ENCODE measurements at places on chromosomes 1 and 21. TPM values are rescaled to one million over a fixed set of nuclear protein-coding genes. Genes with fewer than 3 reads are reported as not detected.

The TTC13 gene
- 18.3 TPM for total RNA-seq

DNA sequence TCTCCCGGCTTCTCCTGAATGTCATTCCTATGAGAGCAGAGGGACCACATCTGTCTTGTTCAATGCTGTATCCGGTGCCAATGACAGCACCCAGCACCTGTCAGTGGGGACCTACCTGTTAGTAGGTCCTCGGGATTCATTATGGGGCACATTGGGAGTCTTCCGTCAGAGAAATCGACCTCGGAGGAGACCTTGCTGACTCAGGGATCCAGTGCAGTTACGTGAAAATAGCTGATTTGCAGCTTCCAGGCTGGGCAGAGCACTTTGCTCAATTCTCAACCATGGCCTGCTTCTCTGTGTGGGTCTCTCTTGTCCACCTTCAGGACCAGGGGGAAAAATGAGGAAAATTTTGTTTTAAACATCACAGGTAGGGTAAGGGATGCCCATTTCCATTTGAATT, 130.2 kb downstream of the PRDM2 start:
- H3K4me3 ChIP-seq: no peak overlapping the region
- peaks cover 6% of the 10 kb centered on the region for H3K4me1 ChIP-seq
- no peak overlapping the region for H3K27ac ChIP-seq
- no peaks in the 10 kb centered on the region for H3K36me3 ChIP-seq

The ACKR1 gene
- not detected for total RNA-seq

The PADI3 gene
- not detected for total RNA-seq

DNA sequence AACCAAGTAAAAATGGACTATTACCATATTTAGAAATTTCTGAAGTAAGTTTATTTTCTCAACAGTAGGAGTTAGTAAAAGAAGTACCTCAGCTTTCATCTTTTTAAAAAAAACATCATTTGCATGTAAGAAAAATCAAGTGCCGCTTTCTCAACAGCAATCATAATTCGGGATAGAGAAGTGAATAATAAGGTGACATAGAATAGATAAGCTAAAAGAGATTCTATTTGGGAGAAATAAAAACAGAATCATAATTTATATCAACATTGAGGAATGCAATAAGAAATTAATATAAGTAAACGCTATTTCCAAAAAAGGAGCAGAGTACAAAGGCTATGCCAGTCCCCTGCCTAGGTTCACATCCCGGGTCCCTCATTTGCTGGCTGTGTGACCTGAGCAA, 330.9 kb upstream of the GREM2 start:
- H3K36me3 ChIP-seq: no peaks in the 10 kb centered on the region
- H3K27ac ChIP-seq: no peak overlapping the region
- DNase-seq: no peak
- no peaks in the 10 kb centered on the region for H3K27me3 ChIP-seq
- no peak overlapping the region for H3K4me3 ChIP-seq

The WNT3A gene
- total RNA-seq: not detected

GRCh38 chr1:94000510-94001282, 91.5 kb upstream of the GCLM start:
- no peaks in the 10 kb centered on the region for H3K36me3 ChIP-seq
- H3K4me1 ChIP-seq: no peaks in the 10 kb centered on the region
- DNase-seq: no peak
- H3K27me3 ChIP-seq: peaks cover 16% of the 10 kb centered on the region
- no peak overlapping the region for H3K4me3 ChIP-seq

DNA sequence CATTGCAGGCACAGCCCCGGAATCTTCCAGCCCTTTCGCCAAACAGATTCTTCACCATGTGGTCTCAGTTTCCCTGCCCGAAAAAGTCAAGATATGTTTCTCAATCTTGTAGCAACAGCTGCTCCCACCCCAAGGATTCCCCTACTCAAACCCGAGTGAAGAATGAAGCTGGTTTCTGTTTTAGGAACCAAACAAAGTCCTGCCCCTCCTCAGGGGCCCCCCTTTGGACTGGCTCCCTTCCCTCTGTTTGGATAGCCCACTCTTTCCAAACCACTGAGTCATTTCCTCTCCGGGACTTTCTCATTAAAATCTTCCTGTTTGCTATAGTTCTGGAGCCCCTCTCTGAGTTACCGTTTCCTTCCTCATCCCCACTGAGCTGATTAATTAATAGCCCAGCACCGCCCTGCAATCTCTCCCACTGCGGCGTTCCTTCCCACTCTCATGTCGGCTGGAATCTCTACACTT, 100.9 kb downstream of the TSEN15 start:
- H3K36me3 ChIP-seq: no peaks in the 10 kb centered on the region
- peaks cover 12% of the 10 kb centered on the region for H3K4me1 ChIP-seq
- H3K4me3 ChIP-seq: peak overlapping the region; percentile 20
- H3K27ac ChIP-seq: no peak overlapping the region

DNA sequence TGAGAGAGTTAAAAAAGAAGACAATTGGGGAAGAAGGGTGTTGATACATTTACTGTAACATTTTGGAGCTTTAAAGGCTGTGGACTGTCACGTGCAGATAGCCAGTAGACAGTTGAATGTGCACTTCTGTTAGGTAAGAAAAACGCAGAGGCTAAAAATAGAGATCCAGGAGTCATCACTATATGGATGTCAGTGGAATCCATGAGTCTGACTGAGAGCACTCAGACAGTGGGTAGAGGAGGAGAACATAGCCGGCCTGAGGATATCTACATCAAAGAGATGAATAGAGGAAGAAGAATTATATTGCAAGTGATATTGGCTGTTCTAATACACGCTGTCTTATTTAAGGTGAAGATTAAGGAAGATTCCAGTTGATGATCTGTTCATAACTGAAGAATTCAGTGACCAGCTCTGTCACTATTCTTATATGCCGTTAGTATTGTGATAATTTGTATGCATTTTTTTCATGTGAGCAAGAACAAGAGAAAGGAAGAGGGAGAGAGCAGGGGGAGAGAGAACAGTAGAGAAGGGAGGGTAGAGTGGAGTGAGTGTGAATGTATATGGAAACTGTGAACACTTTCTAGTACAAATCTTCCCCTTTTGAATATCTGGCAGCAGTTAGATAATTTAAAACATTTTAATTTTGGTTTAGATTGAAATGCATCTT, 344.8 kb downstream of the CHRM3 start:
- H3K27me3 ChIP-seq: no peaks in the 10 kb centered on the region
- H3K36me3 ChIP-seq: peaks cover 4% of the 10 kb centered on the region
- H3K27ac ChIP-seq: no peak overlapping the region
- DNase-seq: no peak
- no peaks in the 10 kb centered on the region for H3K4me1 ChIP-seq

- H3K27me3 ChIP-seq: no peaks in the 10 kb centered on the region
- H3K36me3 ChIP-seq: no peaks in the 10 kb centered on the region
- no peak for DNase-seq
Measured at GRCh38 chr1:9125325-9125724, 3.6 kb downstream of the GPR157 start.

DNA sequence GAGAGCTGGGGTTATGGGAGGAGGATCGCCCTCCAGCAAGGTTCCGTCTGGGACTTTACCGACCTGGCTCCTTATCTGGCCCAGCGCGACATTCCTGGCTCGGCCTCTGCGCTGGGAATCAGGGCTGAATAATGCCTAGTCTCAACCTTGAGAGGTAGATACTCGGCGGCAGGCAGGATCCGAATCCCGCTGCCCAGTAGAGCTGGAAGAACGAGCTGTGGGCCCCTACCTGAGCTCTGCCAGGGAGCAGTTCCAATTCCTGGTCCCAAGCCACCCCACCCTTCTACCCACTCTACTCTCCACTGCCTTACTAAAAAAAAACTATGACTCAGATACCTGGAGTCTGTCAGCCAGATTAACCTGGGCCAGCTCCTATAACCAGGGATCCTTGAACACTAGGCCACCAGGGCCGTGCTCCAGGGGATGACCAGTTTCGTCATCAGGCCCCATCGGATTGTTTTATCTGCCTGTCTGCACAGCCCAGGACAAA, 53.6 kb downstream of the RHBG start:
- H3K4me3 ChIP-seq: no peak overlapping the region
- no peaks in the 10 kb centered on the region for H3K36me3 ChIP-seq
- no peak overlapping the region for H3K27ac ChIP-seq
- peaks cover 60% of the 10 kb centered on the region for H3K27me3 ChIP-seq

GRCh38 chr1:15803380-15803779, 4.1 kb downstream of the UQCRHL start:
- no peak overlapping the region for H3K4me3 ChIP-seq
- no peaks in the 10 kb centered on the region for H3K36me3 ChIP-seq
- no peaks in the 10 kb centered on the region for H3K27me3 ChIP-seq
- DNase-seq: peak; percentile 32
- no peak overlapping the region for H3K27ac ChIP-seq
- no peaks in the 10 kb centered on the region for H3K4me1 ChIP-seq

GRCh38 chr21:41170859-41171609, 3.1 kb downstream of the BACE2 start:
- H3K4me3 ChIP-seq: no peak overlapping the region
- H3K4me1 ChIP-seq: peaks cover 7% of the 10 kb centered on the region
- H3K27me3 ChIP-seq: peaks cover 34% of the 10 kb centered on the region
- no peaks in the 10 kb centered on the region for H3K36me3 ChIP-seq
- DNase-seq: no peak
- H3K27ac ChIP-seq: no peak overlapping the region

DNA sequence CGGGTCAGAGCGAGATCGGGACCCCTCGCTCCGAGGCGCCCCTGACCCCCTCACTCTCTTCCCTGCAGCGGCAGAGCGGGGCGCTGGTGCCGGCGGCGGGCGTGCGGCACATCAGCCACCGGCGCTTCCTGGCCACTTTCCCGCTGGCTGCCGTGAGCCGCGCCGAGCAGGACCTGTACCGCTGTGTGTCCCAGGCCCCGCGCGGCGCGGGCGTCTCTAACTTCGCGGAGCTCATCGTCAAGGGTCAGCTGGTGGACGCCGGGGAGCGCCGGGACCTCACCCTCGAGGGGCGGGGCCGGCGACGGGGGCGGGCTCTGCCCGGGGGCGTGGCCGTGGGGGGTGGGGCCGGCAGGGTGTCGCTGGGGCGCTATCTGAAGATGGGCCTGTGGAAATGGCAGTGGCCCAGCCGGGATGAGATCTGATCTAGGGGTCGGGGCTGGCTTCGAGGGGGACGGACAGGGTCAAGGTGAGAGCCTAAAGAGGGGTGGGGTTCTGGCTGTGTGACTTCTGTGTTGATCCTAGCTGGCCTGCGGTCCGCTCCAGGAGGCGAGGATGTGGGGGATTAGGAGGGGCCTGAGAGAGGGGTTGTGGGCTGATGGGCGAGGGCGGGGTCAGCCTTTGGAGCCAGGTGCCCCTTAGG, 23.6 kb downstream of the PTPRU start:
- H3K27ac ChIP-seq: no peak overlapping the region
- no peaks in the 10 kb centered on the region for H3K36me3 ChIP-seq
- H3K4me1 ChIP-seq: peaks cover 3% of the 10 kb centered on the region
- peak overlapping the region; percentile 71 for H3K4me3 ChIP-seq
- peaks cover 40% of the 10 kb centered on the region for H3K27me3 ChIP-seq

DNA sequence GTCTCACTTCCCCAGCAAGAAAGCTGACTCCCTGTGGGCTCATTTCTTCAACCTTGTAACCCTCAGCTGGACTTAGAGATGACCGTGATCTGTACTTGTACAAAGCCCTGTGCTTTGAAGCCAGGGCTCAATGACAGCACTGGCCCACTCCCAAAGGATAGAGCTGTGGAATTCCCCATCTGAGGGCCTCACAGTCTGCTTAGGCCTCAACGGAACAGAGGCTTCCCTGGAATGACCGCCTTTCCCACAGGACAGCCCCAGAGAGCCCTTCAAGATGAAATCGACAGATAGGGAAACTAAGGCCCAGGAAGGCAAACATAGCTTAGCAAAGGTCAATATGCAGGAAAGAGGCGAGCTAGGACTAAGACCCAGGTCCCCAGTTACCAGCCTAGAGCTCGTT, 11.5 kb downstream of the SLC9A1 start:
- peaks cover 3% of the 10 kb centered on the region for H3K36me3 ChIP-seq
- no peak for DNase-seq
- no peak overlapping the region for H3K4me3 ChIP-seq
- H3K4me1 ChIP-seq: peaks cover 31% of the 10 kb centered on the region

GRCh38 chr1:118250232-118250631, 65.2 kb upstream of the SPAG17 start:
- no peak overlapping the region for H3K4me3 ChIP-seq
- H3K27ac ChIP-seq: no peak overlapping the region
- H3K27me3 ChIP-seq: peaks cover 2% of the 10 kb centered on the region

DNA sequence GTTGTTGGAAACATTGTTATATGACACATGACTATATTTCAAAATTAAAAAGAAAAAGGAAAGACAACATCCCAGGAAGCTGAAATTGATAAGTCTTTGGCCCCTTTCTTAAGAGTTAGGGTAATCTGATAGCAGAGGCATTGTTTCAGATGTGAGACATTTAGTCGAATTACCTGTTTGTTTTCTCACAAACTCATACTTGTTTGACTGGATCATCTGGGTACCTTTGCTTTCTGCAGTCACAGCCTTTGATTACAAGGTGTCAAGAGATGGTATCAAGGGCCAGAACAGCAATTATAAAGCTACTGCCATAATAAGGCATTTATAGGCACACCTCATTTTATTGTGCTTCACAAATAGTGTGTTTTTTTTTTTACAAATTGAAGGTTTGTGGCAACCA, 136.3 kb downstream of the DUSP10 start:
- no peaks in the 10 kb centered on the region for H3K36me3 ChIP-seq
- H3K4me3 ChIP-seq: no peak overlapping the region
- no peaks in the 10 kb centered on the region for H3K27me3 ChIP-seq
- no peak overlapping the region for H3K27ac ChIP-seq
- no peaks in the 10 kb centered on the region for H3K4me1 ChIP-seq
- no peak for DNase-seq

- peak; percentile 8 for DNase-seq
- H3K27me3 ChIP-seq: peaks cover 2% of the 10 kb centered on the region
- H3K36me3 ChIP-seq: peaks cover 2% of the 10 kb centered on the region
Measured at GRCh38 chr1:1081311-1082238, 7.5 kb upstream of the RNF223 start.

The THEM5 gene
- total RNA-seq: not detected

GRCh38 chr1:66489151-66489550, 44.8 kb upstream of the SGIP1 start:
- no peak overlapping the region for H3K4me3 ChIP-seq
- H3K27me3 ChIP-seq: no peaks in the 10 kb centered on the region
- no peak for DNase-seq
- no peaks in the 10 kb centered on the region for H3K4me1 ChIP-seq

DNA sequence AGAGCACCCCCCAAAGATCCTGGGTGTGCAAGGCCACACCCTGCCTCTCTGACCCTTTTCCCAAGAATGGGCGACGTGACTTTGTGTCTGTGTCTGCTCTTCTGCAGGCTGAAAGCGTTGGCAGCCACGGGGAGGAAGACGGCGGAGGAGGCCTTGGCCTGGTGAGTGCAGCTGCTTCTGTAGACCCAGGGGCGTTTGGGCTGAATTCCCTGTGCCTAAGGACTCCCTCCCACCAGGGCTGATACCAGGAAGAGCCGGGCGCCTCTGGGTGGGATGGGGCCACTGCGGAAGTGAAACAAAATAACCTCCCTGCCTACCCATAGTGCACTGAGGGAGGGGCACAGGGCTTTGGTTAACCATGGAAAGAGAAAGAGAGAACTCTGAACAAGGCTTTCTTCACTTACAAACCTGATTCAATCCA, 2.5 kb downstream of the UBASH3A start:
- DNase-seq: peak; percentile 84
- peaks cover 54% of the 10 kb centered on the region for H3K4me1 ChIP-seq
- H3K4me3 ChIP-seq: peak overlapping the region; percentile 98
- H3K36me3 ChIP-seq: peaks cover 67% of the 10 kb centered on the region
- H3K27me3 ChIP-seq: no peaks in the 10 kb centered on the region
- H3K27ac ChIP-seq: peak overlapping the region; percentile 99
